SIG-M5 (cell line): ENCODE measurements at places on chromosomes 7 and 10.

DNA sequence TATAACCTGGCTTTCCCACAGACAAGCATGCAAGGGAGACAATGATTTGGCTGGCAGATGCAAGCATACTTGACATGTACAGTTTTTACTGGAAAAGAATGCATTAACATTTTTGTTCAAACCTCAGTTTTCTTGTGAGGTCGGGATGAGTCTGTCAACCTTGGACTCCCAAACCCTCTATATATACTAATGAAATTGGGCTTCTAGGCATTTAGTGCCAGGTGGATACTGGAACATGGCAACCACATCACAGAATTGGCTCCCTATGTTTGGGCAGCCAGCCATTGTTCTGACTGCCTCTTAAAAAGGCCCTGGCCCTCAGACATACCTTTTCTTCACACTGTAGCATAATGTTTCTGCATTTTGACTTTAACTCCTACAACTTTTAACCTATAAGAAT, 39.1 kb downstream of the CDK6 start:
- no peak for DNase-seq

GRCh38 chr10:98589007-98589406, 142.3 kb upstream of the HPS1 start:
- no peak for DNase-seq

- no peak for DNase-seq
These were observed 1.6 kb upstream of the PPA1 start for GRCh38 chr10:70234668-70235447.

DNA sequence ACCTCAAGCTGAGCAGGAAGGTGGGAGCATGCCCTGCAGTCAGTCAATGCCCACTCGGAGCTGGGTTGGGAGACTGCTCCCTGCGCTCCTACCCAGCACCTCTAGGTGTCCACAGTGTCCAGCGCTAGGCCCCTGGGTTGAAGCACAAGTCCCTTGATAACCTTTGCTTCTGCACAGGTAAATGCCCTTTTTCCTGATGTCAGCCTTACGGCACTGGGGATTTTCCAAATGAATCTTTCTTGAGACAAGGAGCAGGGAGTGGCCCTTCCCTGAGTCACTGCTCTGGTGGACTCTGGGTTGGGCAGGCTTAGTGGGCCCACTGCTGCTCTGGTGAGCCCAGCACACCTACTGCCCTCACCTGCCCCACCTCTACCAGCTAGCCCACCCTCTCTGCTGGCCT, 61.9 kb upstream of the OPN4 start:
- DNase-seq = no peak

GRCh38 chr7:151982806-151983205, 26.6 kb downstream of the GALNTL5 start:
- DNase-seq = no peak

DNA sequence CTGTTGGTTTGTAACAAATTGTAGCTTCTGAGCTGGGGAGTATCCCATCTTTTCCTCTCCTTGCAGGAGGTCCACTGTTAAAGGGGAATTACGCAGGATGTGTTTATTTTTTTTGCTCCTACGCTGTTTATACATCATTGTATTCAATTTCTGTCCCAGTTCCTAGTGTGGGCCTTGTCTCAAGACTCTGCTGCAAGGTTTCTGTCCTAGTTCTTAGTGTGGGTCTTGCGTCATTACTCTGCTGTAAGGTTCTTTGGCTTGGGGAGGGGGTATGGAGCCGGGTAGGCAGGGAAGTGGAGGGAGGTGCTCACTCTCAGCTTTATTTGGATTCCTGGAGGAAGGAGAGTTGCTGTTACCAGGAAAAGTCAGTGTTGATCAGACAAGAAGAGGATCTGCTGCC, 64.0 kb upstream of the TRIM8 start:
- no peak for DNase-seq

DNA sequence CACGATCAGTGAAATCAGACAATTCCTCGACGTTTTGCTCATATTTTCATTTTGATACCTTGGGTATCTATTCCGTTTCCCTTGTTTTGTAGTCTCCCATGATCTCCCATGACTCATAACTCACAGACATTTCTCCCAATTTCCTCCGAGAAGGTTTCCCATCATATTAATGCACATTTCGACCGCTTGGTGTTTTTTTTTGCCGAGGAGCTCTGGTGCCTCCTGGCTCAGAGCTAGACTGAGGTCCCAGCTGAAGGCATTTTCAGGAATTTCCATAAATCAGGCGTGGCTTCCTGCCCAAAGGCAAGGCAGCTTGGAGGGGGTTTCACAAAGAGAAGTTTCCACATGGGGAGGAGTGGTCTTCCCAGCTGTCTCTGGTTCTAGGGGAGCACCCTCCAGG, 148.2 kb upstream of the TNS3 start:
- no peak for DNase-seq

DNA sequence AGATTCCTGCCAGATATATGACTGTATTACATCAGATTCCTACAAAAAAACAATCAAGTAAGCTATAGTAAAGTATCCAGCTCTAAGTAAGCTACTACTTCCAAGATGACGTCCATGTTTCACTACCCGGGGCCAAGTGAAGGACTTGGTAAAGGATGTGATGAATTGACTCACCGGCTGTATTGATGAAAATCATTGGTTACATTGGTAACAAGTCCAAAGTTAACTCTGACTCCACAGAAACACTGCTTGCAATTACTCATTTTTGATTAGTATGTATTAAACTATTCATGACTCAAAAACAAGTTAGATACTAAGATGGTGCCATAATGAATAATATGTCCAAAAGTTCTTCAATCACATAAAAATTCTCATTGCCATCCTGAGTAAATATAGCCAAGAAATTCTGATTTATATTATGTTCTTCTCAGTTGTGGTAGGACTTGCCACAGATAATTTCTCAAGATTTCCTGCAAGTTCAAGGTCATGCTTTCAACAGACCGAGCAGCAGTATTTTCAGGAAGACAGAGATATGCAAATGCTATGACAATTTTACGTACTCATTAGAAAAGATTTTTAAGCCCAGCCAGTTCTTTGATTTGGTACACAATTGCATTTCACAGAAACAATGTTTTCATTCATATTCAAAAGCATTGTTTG, 12.6 kb upstream of the DNAJC1 start:
- no peak for DNase-seq

DNA sequence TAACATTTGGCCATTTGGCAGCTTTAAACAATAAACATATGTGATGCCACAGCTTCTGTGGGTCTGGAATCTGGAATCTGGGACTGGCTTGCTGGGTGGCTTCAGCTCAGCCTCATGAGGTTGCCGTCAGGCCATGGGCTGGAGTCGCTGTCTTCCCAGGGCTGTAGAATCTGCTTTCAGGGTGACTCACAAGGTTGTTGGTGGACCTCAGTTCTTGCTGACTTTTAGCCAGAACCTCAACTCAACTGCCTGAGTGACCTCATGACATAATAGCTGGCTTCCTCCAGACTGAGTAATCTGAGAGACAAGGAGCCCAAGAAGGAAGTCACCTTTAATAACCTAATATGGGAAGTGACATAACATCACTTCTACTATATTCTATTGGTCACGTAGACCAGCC, 44.6 kb upstream of the TSPAN13 start:
- DNase-seq = no peak

DNA sequence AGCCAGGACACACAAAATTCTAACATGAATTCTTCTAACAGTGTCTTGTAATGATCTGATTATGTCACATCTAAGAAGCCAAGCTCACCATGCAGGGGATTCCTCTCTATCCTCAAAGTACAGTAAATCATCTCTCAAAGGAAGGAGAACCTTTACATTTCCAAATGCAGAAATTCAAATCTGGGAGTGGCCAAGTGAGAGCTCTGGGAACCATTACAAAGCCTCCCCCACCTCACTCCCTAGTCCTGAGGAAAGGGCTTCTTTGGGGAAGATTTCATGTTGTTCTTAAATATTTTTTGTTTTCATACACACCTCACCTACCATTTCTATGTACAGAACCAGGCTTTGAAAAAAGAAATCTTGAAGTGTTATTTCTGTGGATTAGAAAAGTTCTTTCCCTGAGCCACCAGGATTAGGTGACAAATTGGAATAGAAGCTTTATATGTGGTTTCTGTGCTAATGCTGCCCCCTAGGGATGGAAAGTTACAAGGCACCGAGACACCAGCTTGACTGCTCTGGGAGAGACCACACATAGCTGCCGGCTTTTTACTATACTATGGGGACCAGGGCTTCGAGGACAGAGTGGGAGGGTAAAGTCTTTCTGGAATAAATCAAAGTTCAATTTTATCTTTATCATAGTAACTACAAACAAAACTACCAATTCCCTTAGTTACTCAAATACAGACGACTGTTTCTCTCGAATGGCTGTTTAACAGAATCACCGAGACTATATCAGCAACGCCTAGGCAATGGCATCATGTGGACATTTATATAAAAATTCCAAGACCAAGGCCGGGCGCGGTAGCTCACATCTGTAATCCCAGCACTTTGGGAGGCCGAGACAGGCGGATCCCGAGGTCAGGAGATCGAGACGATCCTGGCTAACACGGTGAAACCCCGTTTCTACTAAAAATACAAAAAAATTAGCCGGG, 116.1 kb downstream of the RNF216 start:
- DNase-seq = no peak
